Breast epithelium (tissue), 4 donors: ENCODE measurements at places on chromosomes 1 and 21.

GRCh38 chr1:12709696-12710095 lies 6.2 kb upstream of the AADACL3 start:
- DNase-seq = no peak

DNA sequence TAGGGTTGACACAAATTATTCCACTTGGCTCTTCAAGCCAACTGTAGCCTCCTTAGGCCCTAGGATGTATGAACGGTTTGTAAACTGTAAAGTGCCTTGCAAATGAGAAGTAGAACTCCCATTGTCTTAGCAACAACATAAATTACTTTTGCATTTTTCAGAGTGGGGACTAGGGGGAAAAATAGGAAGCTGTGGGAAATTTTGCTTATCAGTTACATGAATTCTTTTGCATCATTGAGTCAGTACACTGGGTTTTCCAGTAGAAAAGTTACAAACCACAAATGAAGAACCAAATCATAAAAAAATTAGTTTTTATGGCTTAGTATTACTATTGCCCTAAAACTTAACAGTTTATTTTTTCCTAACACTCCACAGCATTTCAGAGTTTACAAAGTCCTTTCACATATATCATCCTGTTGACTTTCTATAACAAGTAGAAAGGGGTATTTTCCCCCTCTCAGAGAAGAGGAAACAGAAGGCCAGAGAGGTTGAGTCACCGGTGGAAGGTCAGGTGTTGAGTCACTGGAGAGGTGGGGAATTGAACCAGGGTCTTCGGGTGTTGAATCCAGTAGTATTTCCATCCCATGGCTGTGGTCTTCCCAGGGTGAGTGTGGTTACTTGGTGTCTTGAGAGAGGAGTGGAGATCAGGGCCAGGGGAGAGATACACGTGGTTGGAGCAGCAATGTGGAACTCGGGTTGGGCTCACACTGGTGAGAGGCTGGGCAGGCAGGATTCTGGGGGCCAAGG lies 71.9 kb upstream of the USP24 start:
- no peak for DNase-seq

GRCh38 chr1:63148825-63149645 lies 173.3 kb upstream of the FOXD3 start:
- DNase-seq = no peak

- DNase-seq = no peak
Measured at GRCh38 chr1:209646558-209646957, 5.7 kb downstream of the LAMB3 start.

DNA sequence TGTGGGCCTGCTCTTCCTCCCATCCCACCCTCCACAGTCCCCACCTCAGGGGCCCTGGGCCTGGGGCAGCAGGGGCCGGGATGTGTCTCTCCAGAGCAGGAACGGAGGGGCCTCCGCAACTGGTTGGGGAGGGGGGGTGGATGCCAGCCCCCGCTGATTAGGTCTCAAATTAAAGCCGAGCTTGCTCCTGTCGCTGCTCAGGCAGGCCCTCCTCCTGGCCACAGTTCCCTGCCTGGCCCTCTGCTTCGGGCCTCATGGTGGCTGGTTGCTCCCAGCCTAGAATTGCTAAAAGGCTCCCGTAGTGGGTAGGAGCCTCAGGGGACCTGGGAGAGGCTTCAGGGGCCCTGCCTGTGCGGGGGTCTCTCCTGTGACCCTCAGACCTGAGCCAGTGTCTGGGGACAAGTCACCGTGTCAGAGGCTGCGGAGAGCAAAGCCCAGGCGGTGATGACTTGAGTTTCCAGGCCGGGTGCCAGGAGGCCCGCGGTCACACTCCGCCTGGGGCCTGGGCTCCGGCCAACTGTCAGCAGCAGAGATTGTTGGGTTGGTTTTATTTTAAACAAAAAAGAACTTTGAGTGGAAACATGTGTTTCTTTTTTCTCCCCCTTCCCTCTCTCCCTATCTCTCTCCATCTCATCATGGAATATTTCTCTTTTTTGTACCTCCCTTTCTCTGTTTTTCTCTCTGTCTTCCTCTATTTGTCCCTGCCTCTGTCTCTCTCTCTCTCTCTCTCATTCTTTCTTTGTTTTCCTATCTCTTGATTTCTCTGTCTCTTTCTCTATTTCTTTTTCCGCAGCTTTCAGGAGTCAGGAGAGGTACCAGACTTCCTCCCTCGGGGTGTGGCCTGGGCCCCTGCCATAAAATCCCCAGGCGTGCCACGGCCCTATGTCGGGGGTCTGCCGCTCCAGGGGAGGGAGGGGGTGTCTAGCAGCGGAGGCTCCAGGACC lies 20.0 kb upstream of the EPHA2 start:
- DNase-seq = no peak

GRCh38 chr21:26684889-26685288 lies 111.8 kb upstream of the CYYR1 start:
- no peak for DNase-seq

DNA sequence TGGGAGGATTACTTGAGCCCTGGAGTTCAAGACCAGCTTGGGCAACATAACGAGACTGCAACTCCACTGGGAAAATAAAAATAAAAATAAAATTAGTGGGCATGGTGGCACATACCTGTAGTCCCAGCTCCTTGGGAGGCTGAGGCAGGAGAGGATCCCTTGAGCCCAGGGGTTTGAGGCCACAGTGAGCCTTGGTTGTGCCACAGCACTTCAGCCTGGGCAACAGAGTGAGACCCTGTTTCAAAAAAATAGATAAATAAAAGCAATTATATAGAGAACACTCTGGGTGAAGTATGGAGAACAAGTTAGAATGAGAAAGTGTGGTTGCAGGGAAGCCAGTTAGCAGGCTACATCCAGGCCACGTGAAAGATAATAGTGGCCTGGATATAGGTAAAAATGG lies 25.7 kb downstream of the CXADR start:
- no peak for DNase-seq

- DNase-seq = no peak
Measured at GRCh38 chr1:212623603-212624002, 15.0 kb downstream of the ATF3 start.

DNA sequence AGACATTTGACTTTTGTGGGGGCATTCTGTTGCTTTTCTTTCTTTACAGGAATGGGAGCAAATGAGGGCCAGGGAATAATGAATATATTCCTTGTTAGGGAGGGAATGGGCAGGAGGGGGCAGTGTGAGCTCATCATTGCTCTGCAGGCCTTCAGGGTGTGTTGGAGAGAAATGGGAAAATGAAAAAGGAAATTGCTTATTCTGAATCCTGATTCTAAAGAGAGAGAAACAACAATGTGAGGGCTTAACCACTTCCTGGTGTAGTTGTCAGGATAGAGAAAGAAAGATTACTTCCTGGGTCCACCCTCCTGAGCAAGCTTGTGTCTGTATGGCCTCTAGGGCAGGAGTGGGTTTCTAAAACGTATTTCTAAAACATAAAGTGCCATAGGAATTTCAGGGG lies 28.3 kb downstream of the VANGL2 start:
- no peak for DNase-seq

GRCh38 chr21:15730484-15731242 lies 881 bp downstream of the USP25 start:
- no peak for DNase-seq

- no peak for DNase-seq
Measured at GRCh38 chr1:5351366-5351765, 640.9 kb downstream of the NPHP4 start.
